Midbrain (tissue), 1 donor: ENCODE measurements at places on chromosomes 1 and 21.

DNA sequence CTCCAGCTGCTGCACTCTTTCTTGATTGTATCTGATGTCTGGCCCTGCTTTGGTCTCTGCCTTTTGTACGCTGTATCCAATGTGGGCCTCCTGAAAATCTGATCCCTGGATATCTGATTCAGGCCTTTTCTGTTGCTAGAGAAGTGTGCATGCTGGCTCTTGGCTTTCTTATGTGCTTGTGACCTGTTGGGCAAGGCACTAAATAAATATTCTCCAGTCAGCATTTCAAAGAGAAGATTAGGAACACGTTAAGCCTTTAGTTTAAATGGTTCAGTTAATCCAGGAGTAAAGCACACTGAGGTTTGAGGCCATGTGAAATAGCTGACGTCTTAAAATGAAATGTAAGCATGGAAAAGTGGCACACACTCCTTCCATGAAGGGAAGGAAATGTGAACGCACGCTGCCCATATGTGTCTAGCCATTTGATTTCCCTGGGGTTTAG, 9.3 kb upstream of the F3 start:
- no peak for DNase-seq

- no peak for DNase-seq
These were observed 7.0 kb downstream of the MAP3K6 start for GRCh38 chr1:27359822-27360158.

- DNase-seq, result no peak
These were observed 24.4 kb downstream of the EFCAB7 start for GRCh38 chr1:63547621-63548294.

- DNase-seq, result no peak
These were observed 2.6 kb downstream of the MARCKSL1 start for GRCh38 chr1:32333251-32333963.

- DNase-seq, result no peak
These were observed 544.6 kb downstream of the AMY1C start for GRCh38 chr1:104294259-104294658.

DNA sequence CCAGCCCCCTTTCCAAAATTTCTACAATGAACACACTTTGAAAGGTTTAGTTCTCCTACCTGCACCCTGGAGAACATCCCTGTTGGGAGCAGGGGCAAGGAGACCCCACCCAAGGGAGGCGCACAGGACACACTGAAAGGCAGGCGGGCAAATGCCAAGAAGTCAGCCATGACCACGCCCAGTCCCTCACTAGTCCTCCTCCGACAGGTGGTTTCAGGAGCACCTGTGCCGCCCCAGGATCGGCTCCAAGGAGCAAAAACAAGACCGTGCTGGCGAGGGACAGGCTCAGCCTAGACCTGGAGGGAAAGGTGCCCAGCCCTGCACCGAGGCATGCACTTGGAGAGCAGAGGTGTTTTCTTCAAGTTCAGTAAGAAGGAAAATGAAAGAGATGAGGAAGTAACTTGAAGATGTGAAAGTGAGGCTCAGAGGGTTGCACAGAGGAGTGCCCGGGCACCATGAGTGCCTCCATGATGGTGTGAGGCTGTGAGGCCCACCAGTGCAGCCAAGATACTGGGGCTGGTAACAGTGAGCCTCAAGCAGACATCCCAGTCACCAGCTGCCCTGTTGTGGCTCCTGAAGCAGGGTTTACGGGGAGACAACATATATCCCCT, 19.6 kb upstream of the NADK start:
- no peak for DNase-seq

- no peak for DNase-seq
These were observed 73.7 kb upstream of the EDEM3 start for GRCh38 chr1:184828369-184828717.

DNA sequence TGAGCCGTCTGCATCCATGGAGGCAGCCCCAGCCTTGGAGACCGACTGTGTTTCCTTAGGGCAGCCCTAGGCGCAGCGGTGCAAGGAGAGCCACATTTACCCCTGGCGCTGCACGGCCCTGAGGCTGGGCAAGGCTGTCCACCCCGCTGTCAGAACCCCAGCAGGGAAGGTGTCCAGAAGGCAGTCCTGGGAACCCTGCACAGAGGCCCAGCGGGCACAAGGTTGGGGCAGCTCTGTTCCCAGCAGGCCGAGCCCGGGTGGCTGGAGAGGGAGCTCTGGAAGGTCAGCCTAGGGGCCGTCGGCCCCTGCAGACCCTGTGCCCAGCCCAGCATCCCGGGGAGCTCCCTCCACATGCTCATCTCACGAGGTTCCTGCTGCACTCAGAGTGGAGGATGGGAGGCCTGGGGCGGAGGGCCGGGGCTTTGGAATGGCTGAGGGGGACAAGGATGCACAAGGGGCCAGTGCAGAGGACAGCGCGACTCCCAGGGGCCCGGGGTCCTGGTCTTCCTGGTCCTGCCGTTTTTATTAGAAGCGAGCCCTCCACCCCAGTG, 19.9 kb upstream of the SAMD11 start:
- DNase-seq, result no peak

- DNase-seq, result no peak
These were observed 35.1 kb downstream of the NUAK2 start for GRCh38 chr1:205286335-205286950.

DNA sequence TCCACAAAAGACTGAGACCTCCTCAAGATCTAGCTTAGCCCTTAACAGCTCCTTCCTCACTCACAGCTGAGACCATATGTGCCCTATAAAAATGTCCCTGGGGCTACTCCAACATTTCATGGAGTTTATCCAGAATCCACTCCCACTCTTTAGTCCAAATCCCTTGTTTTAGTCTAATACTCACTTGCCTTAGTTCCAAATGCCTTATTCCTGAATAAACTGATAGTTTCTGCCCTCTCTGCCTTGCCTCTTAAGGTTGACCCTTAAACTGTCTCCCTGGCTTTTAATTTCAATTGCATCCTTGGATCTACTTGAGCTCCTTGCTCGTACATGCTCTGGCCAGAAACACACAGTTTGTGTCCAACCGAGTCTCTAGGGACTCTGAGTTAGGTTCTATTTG, 47.3 kb upstream of the LYPLAL1 start:
- no peak for DNase-seq

GRCh38 chr1:243850452-243851256, 611 bp upstream of the AKT3 start:
- peak; percentile 81 for DNase-seq

GRCh38 chr1:156123356-156124196, 9.1 kb downstream of the LMNA start:
- peak; percentile 94 for DNase-seq

DNA sequence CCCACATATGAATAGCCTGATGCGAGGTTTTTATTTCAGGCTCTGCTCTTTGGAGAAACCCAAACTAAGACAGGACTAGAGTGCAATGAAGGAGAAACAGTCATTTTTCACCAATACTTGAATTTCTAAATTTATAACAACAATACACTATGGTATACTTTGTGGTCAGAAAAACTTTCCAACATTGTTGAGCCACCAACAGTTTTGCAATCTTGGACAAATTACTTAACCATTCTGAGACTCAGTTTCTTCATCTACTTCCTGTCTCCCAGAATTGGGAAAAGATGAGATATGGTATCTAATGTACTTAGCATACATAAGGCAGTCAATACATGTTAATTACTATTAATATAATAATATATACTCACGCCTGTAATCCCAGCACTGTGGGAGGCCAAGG, 519.8 kb upstream of the PLXNA2 start:
- DNase-seq, result no peak

- no peak for DNase-seq
These were observed 1.7 kb downstream of the IL6R start for GRCh38 chr1:154406886-154407197.

GRCh38 chr1:178055779-178056471, 38.0 kb upstream of the RASAL2 start:
- DNase-seq, result no peak

GRCh38 chr1:178818416-178818815, 52.5 kb downstream of the ANGPTL1 start:
- no peak for DNase-seq

DNA sequence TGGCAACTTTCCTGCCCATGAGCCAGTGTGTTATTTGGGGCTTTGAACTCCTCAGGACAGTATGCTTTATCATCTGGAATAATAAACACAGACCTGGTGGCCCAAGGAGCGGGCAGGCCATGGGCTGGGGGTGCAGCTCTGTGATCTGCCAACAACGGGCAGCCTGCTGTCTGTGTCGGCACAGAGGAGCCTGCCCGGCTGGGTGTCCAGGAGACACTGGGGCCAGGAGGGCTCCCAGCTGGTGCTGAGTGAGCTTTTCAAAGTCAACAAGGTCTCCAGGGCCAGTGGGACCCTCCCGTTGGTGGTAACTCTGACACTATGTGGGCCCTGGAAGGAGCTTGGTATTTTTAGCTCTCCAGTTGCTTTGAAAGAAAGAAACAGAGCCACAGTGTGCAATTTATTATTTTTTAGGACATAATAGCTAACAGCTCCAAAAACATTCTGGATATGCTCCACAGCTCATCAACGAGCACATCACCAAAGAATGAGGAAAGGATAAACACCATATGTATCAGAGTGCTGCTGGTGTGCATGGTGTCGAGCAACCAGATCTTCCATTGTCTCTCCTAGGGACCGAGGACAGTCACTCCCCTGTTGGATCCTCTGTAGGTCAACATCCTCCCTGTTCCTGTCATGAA, 488.7 kb upstream of the USP24 start:
- DNase-seq, result no peak

DNA sequence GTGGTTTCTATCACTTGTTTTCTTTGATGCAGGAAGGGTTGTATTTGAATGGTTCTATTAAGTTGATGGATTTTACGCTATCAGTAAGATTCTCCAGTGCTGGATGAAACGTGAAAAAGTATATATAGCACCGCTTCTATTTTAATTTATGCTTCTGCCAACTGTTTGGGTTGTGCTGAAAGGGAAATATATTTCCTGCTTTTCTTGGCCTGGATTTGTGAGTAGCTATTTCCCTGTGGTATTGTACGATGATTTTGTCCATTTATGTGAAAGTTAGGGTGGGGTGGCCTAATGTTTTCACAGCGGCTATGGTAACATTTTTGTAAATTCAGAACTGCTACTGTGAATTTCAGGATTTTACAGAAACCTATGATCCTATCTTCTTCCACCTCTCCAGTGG, 322 bp downstream of the C1orf162 start:
- DNase-seq, result no peak

DNA sequence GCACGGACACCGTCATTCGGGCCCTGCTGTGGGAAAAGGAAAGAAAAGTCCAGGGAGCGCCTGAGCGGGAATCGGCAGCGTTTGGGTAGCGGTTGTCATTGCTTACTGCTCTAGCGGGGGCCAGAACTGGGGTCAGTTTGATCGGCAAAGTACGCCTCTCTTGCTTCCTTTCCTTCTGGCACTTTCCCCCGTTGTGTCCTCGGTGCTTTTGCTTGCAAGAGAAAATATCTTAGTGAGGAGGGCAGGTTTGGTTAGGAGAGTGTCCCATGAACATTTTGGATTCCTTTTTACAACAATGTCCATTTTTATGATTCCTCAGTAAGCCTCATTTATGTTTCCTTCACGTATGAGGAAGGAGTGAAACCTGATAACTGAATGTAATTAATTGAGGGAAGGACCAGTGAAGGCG, 670 bp downstream of the ST3GAL3 start:
- no peak for DNase-seq

GRCh38 chr1:53367503-53368313, 39.8 kb upstream of the LRP8 start:
- DNase-seq, result no peak

DNA sequence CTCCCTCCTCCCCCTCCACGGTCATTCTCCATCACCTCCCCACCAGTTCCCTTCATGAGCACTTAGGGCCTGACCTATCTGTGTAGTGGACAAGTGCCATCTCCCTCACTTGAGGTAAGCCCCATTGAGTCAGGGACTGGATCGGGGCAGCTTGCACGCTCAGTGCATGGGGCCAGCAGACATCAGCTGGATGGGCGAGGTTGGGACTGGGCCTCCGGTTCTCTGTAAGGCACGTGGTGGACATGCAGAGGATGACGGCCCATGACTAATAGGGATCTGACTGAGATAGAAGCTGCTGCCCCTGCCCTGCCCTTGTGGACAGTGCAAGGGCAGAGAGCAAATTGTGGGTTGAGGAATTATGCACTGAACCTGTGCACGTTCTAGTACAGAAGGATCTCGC, 120.4 kb upstream of the C1orf174 start:
- DNase-seq, result no peak

- no peak for DNase-seq
These were observed 325.5 kb downstream of the ZP4 start for GRCh38 chr1:237565236-237565635.

DNA sequence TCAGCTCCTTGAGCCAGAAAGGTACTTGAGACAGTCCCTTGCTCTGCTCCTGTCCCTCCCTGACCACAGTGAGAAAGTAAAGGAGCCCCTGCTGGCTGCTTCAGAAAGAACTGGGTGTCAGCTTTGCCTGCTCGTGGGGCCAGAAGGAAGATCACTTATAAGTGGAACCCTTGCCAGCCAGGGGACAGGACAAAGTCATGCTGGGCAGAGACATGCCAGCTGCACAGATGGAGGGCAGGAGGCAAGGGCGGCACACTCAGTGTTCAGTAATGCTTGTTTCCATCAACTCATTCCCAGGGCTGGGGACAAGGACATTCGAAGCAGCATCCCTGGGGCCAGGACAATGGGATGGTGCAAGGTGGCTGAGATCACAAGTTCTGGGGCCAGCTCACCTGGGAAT, 41.8 kb downstream of the NTPCR start:
- DNase-seq, result no peak

DNA sequence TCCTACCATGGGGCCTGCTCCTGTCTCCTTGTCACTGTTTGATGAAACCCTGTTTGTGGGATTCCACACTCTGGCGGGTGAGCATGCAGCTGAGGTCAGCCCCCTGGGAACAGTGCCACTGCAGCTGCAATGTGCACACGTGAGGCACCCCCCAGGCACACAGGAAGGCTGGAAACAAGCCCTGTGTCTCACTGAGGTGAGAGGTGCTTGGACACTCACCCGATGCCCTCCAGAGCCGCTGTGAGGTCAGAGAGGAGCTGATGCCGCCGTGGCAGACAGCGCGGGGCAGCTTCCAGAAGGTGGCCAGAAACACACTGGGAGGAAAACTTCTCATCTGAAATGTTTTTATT, 49.7 kb downstream of the SLX9 start:
- DNase-seq, result no peak

DNA sequence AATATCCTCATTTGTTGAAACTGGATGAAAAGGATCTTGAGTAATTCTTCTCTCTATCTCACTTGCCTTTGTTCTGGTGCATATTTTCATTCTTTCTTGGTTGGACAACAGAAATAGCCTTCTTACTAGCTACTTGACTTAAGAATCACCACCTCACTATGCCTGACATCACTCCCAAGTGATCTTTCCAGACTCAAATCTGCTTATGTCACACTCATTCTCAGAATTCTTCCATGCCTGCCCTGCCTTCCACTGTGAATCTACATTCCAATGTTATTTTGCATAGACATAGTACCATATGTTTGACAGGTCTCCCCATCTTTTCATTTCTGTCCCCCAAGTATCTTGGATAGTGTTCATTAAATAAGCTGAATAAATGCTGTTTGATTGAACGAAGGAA, 78.5 kb upstream of the DPYD start:
- no peak for DNase-seq

DNA sequence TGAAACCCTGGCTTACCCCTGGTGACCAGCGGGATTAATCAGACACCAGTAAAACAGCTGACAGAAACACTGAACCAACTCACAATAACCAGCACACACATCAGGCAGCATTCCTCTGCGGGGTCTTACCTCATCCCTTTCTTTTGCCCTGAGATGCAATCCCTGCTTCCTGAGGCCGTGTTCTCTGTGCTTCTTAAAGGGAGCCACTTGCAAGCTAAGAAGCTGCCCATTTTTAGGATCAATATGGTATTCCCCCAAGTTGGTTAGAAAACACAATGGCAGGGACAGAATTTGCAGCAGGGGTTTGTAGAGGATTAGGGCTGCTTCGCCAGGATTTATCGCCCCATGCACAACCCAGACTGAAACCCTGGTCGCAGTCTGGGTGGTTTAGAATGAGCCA, 74.7 kb upstream of the OLIG2 start:
- no peak for DNase-seq
